ENCODE measurements at places on chromosomes 6 and 20.

- DNase-seq: no peak
These were observed 2.9 kb upstream of the TRIM26 start for GRCh38 chr6:30216096-30216495.

DNA sequence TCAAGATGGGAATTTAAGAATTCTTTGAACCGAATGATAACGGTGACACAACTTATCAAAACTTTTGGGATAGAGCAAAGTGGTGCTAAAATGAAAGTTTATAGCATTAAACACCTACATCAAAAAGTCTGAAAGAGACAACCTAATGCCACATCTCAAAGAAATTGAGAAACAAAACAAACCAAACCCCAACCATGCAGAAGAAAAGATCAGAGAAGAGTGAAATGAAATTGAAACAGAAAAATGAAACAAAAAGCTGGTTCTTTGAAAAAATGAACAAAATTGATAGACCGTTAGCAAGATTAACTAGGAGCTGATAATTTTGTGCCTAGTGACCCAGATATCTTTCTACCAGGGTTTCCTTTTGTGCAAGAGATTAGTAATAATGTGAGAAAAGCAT is 248.0 kb upstream of the EYS start:
- no peak for DNase-seq

DNA sequence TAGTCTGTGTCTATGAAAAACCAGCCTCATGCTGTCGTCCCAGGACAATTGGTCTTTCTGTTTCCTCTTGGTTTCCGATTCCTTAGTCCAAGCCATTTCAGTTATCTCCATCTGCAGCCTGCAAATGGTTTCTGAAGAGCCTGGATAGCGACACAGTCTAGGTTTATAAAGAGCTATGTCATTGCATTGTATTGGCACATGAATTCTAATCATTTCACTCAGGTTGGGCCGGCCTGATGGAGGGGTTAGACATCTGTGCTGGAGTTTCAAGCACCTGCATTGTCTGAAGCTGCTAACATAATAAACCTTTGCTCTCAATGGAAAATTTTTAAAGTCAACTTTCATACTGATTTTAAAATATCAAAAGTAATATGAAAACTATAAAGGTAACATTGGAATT is 232.6 kb upstream of the MAP3K7 start:
- DNase-seq: no peak

DNA sequence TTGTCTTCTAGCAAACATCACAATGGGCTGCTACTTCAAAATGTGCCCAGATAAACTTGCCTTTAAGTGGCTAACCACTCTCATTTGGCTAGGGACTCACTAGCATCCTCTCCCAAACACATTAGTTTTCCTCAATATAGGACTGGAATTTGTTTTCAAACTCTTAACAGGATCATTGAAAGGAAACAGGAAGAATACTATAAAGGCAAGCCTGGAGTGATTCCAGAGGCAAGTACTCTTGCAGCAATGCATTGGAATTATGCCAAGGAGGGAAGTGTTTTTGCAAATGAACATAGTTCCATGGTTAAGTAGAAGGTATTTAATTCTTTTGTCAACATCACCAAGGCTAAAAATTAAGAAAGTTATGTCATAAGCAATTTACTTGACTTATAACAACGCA is 12.2 kb downstream of the EPHA7 start:
- DNase-seq: no peak

- DNase-seq: no peak
These were observed 137.4 kb upstream of the HDAC2 start for GRCh38 chr6:114108119-114109002.

Measured in central memory CD4-positive, alpha-beta T cell (primary cell).